Activated naive CD4-positive, alpha-beta T cell treated with anti-CD3 and anti-CD28 coated beads, Interleukin-2, amount 50 U/mL, for 72 hours (primary cell): ENCODE measurements at places on chromosomes 16 and 17.

GRCh38 chr16:68345958-68346635, 35.3 kb downstream of the PRMT7 start:
- DNase-seq = no peak

GRCh38 chr16:64993464-64993863, 128.4 kb downstream of the CDH11 start:
- no peak for DNase-seq

GRCh38 chr16:3074860-3075522, 9.6 kb downstream of the IL32 start:
- peak; percentile 82 for DNase-seq

- DNase-seq = no peak
Observed at GRCh38 chr17:71192039-71192555, 928.7 kb upstream of the SOX9 start.

DNA sequence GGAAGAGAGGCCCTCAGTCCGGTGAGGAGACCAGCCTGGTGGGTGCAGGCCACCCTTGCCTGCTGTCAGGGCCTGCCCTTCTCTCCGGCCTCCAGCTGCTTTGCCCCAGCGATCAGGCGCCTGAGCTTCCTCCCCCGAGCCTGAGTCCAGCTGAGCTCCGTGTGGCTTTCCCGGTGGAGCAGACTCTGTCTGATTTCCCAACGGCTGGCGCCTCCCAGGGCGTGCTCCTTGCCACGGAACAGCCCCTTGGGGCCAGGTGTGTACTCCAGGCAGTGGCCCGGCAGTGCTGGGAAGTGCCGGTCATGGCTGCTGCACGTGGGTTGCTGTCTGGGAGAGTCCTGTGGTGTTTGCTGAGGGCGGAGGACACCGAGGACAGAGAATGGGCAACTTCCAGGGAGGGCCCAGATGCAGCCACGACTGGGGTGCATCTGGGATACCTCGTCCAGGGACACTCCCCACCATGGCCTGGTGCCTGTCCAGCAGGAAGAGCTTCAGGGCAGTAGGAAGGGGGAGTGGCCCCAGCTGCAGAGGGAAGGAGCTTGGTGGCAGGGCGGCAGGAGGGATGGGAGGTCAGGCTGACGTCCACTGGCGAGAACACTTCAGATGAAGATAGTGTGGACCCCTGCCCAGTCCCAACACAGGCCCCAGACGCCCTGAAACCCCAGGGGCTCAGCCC, 22.5 kb downstream of the METRNL start:
- no peak for DNase-seq

GRCh38 chr17:51224402-51225262, 35.2 kb downstream of the MBTD1 start:
- DNase-seq = no peak

- DNase-seq = peak; percentile 5
Observed at GRCh38 chr16:26765087-26765486, 301.6 kb upstream of the C16orf82 start.

GRCh38 chr17:57696050-57696449, 49.0 kb downstream of the CCDC182 start:
- DNase-seq = no peak

DNA sequence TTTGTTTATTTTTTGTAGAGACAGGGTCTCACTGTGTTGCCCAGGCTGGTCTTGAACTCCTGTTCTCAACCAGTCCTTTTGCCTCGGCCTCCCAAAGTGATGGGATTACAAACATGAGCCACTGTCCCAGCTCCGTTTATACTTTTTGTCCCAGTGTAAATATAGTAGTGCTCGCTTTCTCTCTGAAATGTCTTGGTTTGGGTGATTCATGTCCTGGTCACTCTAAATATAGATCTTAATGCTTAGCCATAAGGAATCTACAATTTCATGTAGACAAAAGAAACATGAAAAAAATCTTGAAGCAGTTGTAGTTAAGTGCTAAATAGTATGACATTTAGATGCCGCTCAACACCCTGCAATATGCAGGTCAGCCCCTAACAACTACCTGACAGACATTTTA, 126.9 kb downstream of the KATNIP start:
- DNase-seq = no peak

GRCh38 chr17:45828582-45829133, 16.0 kb upstream of the SPPL2C start:
- DNase-seq = no peak

DNA sequence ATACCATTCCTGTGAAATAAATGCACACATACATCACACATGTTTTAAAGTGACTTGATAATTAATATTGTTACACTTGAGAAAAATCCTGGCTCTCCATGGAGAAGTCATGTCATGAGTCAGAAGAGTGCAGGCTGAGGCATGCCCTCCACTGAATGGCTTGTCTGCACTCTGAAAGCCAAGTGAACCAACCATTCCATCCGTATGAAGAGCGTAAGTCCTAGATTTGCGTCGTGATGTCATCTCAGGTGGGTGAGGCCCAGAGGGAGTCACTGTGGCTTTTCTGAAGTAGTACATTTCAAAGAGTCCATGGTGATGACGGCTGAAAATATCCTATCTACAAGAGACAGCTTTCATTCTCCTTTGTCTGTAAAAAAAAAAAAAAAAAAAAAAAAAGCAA, 83.5 kb upstream of the IRX5 start:
- no peak for DNase-seq

DNA sequence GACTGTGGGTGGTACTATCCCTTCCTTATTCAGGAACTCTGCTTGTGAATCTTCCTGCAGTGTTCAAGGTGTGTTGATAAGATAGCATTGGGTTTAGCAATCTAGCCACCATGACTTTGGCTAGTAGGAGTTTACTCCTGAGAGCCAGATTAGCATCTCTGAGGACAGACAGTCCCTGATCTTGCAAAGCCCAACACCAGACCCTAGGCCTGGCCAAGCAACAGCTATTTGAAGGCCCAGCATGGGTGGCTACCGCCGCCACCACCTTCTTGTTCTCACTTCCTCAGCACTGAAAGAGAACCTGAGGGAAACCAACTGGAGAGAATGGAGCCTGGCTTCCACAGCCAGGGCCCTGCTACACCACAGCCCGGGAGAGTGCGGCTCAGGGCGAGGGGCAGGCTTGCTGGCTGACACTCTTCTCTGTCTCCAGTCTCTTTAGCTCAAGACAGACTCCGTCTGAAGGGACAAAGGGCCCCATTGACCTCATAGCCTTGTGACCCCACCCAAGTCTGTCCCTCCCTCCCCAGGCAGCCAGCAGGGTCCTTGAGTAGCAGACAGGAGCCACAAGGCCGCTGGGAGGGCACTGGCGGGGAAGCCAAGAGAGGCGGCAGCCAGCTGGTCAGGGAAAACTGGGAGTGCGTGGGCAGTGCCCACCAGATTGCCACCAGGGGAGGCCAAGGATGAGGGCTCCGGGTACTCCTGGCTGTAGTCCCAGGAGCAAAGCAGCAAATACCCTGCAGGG, 10.9 kb upstream of the ARHGAP23 start:
- no peak for DNase-seq

DNA sequence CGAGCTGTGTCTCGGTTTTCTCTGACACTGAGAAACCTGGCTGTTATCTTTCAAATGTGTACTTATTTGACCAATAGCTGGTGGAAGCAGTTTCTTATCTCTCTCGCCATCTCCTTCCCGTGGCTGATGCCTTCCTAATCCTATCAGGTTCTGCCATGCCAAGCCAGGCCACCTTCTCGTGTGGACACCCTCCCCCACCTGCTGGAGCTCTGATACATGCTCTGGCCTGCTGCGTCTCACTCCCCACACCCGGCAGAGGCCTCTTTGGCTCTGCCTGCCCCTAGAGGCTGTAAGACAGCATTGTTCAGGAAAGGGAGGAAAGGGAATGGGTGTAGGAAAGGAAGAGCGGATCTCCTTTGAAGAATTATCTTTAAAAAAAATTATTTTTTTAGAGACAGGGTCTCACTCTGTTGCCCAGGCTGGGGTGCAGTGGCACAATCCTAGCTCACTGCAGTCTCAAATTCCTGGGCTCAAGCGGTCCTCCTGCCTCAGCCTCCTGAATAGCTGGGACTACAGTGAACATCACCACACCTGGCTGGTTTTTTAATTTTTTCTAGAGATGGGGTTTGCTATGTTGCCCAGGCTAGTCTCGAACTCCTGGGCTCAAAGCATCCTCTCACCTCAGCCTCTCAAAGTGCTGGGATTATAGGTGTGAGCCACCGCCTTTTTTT, 7.5 kb upstream of the ARMC5 start:
- no peak for DNase-seq

GRCh38 chr17:54013072-54013471, 190.3 kb downstream of the KIF2B start:
- DNase-seq = no peak

- no peak for DNase-seq
Observed at GRCh38 chr16:75579281-75579834, 13.2 kb downstream of the GABARAPL2 start.

DNA sequence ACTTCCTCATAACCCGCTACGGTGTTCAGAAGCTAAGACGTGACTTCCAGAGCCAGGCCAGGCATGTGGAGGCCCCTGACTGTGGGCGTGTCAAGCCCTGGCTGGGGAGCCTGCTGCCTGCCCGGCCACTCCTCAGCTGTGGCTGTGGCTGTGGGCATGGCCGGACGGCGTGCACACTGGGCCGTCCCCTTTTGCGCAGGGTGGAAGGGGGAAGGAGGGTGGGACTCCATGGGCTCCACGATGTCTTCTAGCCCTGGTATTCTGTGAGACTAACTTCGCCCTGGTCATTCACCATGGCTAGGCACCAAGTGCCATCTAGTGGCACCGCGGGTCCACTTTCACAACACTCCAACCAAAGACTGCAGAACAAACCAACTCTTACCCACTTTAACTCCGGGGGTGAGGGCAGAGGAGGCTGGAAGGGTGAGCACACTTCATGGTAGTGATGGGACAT, 67.9 kb downstream of the N4BP1 start:
- no peak for DNase-seq

DNA sequence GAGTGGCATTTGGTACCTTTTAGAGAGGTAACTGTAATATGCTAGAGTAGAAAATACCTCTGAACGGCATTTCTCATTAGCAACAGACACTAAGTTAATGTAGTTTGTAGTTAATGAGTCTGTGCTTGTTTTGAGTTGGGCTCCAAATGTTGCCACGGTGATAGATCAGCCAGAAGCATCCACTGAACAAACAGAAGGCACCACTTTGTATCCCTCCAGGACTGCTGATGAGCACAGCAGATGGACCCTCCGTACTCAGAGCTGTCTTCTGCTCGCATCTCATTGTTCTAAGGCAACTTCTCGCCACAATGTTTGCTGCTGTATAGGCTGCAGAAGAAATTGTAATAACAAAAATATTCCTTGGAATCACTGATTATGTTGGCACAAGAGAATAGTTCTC, 56.1 kb downstream of the TNRC6C start:
- DNase-seq = no peak

DNA sequence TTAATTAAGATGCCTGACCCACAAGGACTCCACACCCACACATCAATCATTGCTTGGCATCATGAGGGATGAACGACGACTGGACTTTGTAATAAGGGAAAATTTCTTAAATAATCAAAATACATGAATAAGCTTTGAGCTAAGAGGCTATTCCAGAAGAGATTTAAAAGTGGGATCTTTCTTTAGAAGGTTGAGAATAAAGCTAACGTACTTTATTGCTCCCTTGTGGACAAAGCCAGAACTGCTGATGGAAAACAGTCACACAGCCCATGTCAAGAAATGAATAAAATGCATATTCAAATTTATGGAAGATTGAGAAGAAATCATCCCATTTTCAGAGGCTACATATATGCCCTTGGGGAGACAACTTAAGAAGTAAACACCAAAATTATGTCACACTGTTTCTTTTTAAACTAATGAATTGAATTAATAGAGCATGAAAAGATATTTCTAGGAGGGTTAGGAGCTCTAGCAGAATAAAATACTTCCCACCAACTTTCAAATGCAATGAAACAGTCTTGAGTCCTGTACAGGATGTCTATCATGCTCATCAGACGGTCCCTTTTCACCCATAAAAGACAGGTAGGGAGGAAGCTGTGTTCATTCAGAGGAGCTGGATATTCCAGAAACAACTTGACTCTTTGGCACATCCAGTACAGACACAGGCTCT, 60.2 kb upstream of the PHOSPHO1 start:
- no peak for DNase-seq

- DNase-seq = no peak
Observed at GRCh38 chr16:87954826-87955225, 3.6 kb downstream of the BANP start.

DNA sequence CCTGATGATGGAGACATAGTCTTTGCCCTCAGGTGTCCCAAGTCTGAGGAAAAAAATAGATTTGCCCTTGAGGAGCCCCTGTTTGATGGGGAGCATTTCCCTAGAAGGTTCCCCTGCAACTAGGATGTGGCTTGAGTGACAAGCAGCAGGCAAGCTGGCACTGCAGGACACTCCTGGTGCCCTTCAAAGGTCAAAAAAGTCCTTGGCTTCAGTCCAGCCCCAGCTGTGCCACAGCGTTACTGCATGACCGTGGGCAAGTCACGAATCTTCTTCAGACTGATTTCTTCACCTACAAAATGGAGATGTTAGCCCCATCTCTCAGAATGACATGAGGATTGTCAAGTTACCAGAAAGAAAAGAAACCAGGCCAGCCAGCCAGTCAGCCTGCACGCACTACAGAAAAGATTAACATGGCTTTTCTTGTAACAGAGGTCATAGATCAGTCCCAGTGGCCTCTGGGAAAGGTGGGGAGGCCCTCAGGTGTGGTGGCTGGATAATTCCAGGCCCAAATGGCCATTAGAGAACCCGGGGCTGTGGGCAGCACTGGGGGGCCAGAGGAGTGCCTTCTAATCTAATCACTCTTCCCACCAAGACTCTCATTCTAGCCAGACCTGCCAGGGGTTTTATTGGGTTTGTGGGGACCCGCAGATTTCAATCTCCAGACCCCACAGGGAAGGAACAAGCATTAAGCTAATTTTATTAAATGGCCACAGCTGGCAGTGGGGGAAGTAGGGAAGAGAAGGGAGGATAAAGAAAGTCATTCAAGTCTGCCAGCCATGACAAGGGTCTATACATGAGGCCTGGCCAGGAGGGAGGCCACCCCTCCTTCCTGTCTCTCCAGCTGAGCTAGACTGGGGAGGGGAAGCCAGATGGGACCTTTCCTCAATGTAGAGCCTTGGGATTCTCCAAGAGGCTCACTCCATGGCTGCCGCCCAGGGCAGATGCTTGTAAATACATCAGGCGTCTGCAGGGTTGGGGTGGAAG, 9.7 kb upstream of the KIF18B start:
- DNase-seq = no peak

DNA sequence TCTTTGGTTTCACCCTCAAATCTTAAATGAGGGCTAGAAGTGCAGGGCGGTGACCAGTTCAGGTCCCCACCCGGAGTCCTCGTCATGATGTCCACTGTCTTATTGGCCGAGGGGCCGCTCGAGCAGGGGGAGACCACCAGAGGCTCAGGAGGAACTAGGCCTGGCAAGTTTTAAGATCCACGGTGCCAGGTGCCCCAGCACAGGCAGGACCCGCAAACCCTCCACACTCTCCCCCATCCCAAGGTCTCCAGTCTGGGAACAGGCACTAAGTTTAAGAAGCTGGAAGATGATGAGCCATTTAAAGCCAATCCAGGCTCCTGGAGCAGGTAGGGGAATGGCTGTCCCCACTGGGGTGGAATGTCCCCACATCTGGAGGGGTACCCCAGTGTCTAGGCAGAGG, 4.1 kb downstream of the DLX3 start:
- no peak for DNase-seq
